ENCODE measurements at places on chromosomes 5 and 9. TPM values are rescaled to one million over a fixed set of nuclear protein-coding genes. Genes with fewer than 3 reads are reported as not detected.

DNA sequence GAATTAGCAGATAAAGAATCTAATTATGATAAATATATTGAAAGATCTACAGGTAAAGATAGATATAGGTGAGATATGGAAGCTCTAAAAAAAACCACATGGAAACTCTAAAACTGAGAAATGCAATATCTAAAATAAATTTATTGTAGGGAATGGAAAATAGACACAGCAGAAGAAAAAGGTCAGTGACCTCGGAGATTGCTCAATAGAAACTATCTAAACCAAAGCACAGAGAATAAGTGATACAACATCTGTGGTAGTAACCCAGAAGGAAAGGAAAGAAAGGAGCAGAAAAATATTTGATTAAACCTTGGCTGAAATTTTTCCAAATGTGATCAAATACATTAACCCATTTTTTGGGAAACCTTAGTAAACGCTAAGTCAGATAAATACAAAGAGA lies 43.1 kb upstream of the GLIPR2 start:
- no peak overlapping the region for H3K27ac ChIP-seq
- peaks cover 12% of the 10 kb centered on the region for H3K4me1 ChIP-seq
- H3K4me3 ChIP-seq: no peak overlapping the region
- no peaks in the 10 kb centered on the region for H3K27me3 ChIP-seq
- peaks cover 4% of the 10 kb centered on the region for H3K36me3 ChIP-seq

DNA sequence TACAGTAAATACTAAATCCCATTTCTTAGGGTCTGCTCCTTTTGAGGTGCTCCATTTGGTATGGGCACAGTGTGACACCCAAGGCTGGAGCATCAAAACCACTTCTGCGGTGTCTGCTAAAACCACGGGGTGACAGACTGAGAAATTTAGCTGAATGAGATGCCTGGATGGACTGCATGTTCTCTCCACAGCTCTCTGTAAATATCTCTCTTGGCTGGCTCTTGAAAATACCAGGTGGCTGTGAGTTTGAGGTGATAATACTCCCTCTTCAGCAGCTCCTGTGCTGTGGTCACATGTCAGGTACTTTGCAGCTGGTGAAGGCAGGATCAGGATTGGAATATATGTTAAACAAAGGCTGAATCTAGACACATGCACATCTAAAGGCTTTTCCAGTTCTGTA lies 93.7 kb upstream of the SIMC1 start:
- no peak for DNase-seq
- no peak overlapping the region for H3K4me3 ChIP-seq

DNA sequence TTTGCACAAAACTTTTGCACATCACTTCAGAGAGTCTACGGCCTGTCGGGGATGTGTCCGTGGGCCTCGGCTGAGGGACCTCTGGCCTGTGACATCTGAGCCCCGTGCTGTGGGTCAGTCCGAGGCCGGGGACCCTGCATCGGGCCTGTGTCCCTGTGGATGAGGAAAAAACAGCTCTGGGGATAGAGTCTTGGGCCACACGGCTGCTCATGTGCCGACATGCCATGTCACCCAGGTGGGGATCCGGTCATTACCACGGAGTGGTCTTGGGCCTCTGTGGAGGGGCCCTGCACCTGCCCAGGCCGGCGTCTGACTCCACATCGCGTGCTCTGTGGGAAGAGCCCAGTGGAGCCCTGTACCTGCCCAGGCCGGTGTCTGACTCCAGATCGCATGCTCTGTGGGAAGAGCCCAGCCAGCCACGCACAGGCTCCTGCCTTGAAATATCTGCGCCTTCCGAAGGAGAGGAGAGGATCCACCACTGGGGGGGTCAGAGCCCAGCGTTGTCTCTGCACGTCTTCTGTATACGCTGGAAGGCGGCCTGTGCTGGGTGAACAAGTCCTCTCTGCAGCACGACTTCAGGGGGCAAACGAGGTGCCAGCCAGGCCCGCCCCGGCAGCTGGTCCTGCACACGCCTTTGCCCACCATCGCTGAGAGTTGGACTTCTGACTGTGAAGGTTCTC lies 27.5 kb upstream of the IRX4 start:
- H3K36me3 ChIP-seq: no peaks in the 10 kb centered on the region
- no peak for DNase-seq
- peaks cover 4% of the 10 kb centered on the region for H3K27me3 ChIP-seq
- H3K27ac ChIP-seq: no peak overlapping the region
- no peak overlapping the region for H3K4me3 ChIP-seq
- H3K4me1 ChIP-seq: no peaks in the 10 kb centered on the region

DNA sequence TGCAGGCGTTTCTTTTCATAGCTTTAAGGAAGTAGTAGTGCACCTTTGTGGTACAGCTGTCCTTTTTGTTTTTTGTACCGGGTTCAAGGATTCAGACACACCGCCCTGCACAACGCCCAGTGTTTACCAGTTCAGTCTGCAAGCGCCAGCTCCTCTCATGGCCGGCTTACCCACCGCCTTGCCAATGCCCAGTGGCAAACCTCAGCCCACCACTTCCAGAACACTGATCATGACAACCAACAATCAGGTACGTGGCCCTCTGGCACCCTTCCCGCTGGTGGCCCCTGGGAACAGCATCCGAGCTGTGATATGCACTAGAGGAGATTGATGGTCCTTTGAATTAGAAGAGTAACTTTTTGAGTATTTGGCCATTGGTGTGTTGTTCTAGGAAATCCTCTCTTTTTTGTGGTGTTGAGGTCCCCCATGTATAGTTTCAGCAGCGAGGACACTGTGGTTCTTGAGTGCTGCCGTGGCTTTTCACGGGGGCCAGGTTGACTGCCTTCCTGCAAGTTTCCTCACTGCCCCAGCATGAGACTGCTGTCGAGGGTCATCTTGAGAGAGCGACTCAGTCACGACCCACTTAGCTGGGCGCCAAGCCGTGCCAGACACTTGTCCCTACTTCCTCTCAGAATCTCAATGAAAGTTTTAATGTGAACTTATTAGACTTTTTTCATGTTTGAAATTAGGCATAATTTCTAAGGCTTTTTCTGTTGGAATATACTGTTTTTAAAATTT lies 37.9 kb downstream of the TENT4A start:
- H3K27ac ChIP-seq: no peak overlapping the region
- DNase-seq: no peak
- no peak overlapping the region for H3K4me3 ChIP-seq
- H3K27me3 ChIP-seq: no peaks in the 10 kb centered on the region
- peaks cover 61% of the 10 kb centered on the region for H3K36me3 ChIP-seq

- H3K4me1 ChIP-seq: no peaks in the 10 kb centered on the region
- no peaks in the 10 kb centered on the region for H3K36me3 ChIP-seq
- peaks cover 13% of the 10 kb centered on the region for H3K27me3 ChIP-seq
- no peak for DNase-seq
- no peak overlapping the region for H3K4me3 ChIP-seq
These were observed 335.3 kb upstream of the PANK3 start for GRCh38 chr5:168914491-168914890.

DNA sequence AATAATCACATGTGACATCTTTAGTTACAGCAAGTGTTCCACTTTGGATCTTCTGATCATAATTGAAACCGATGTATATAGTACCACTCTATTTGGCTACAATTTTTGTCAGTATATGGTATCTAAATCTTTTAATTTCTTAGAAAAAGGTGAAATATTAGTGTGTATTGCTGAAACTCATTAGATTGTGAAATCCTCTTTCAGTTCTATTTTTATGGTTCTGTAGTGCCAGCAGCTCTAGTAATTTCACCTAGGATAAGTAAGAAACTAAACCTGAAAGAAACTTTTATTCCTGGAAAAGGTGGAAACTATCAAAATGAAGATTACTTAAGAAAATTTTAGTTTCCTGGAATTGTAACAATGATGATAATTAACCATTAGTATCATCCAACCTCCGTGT lies 370.9 kb downstream of the NNT start:
- no peaks in the 10 kb centered on the region for H3K36me3 ChIP-seq
- H3K4me1 ChIP-seq: no peaks in the 10 kb centered on the region
- no peak overlapping the region for H3K4me3 ChIP-seq
- H3K27ac ChIP-seq: no peak overlapping the region
- H3K27me3 ChIP-seq: no peaks in the 10 kb centered on the region
- DNase-seq: no peak

GRCh38 chr5:159018855-159019254 lies 80.9 kb downstream of the EBF1 start:
- no peaks in the 10 kb centered on the region for H3K36me3 ChIP-seq
- H3K27me3 ChIP-seq: no peaks in the 10 kb centered on the region
- no peak overlapping the region for H3K4me3 ChIP-seq

UGT3A1 gene
- not detected for total RNA-seq

RNF130 gene
- 11.9 TPM for total RNA-seq

GRCh38 chr5:80864706-80865435 lies 95.3 kb upstream of the RASGRF2 start:
- H3K27ac ChIP-seq: peak overlapping the region; percentile 21
- H3K4me1 ChIP-seq: peaks cover 47% of the 10 kb centered on the region
- peaks cover 24% of the 10 kb centered on the region for H3K36me3 ChIP-seq
- peak; percentile 30 for DNase-seq
- no peaks in the 10 kb centered on the region for H3K27me3 ChIP-seq

- no peaks in the 10 kb centered on the region for H3K4me1 ChIP-seq
- H3K27me3 ChIP-seq: no peaks in the 10 kb centered on the region
- no peak for DNase-seq
- no peak overlapping the region for H3K4me3 ChIP-seq
These were observed 282.4 kb upstream of the KLF9 start for GRCh38 chr9:70696694-70697335.

- no peaks in the 10 kb centered on the region for H3K36me3 ChIP-seq
- no peaks in the 10 kb centered on the region for H3K4me1 ChIP-seq
- H3K27ac ChIP-seq: no peak overlapping the region
- DNase-seq: no peak
- no peak overlapping the region for H3K4me3 ChIP-seq
These were observed 26.9 kb upstream of the NTRK2 start for GRCh38 chr9:84642553-84643141.

TUBB4B gene
- 196 TPM for total RNA-seq

DNA sequence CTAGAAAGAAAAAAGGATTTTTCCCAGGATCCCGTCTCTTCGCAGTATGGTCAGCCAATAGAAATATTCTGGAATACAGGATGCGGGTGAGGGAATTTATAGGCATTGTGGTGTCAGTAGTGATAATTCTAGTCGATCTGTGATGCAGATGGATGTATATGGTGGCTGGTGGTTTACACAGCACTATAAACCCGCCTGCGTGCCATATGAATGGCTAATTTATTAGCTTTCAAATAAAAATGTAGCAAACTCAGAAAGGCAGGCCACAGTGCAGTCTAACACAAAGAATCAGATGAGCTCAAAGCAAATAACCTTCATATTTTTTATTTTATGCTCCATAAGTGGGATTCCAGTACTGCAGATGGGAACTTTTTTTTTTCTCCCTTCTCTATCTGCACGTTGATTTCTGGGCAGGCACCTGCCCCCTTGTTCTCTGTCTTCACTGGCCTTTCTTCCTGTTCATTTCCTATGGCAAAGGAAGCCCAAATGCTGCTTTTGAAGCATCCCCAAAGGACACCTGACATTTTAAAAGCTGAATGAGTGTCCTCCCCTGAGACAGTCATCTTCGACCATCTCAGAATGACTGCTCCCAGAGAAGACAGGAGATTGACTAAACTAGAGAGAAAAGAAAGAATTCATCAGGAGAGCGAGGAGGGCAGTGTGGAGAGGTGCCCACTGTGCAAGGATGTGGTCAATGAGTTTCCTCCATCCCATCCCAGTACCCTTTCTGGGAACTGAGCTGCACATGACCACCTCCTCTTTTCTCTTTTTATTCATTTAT lies 52.1 kb downstream of the SEMA6A start:
- H3K27ac ChIP-seq: no peak overlapping the region
- no peaks in the 10 kb centered on the region for H3K27me3 ChIP-seq
- no peak overlapping the region for H3K4me3 ChIP-seq
- DNase-seq: no peak
- no peaks in the 10 kb centered on the region for H3K4me1 ChIP-seq

GRCh38 chr9:132059361-132059760 lies 20.3 kb downstream of the MED27 start:
- H3K27ac ChIP-seq: no peak overlapping the region
- no peaks in the 10 kb centered on the region for H3K27me3 ChIP-seq
- DNase-seq: no peak
- peaks cover 21% of the 10 kb centered on the region for H3K36me3 ChIP-seq

DNA sequence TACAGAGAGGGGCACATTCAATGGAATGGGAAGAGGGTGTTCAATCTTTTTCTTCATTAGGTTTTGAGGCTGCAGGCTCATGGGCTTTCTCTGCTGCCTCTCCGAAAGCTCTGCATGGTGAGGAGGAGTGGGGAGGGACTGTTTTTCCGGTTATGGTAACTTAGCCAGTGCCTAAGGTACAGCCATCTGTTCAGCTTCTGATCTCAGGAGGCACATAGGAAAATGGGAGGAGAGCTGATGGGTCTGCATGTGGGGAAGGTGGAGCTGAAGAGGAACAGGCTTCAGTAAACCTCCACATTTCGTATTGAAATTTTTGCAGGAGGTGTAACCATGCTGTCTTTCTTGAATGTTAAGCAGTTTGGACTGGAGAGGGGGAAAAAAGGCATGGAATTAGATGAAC lies 1020.4 kb upstream of the WWC1 start:
- no peaks in the 10 kb centered on the region for H3K4me1 ChIP-seq
- H3K4me3 ChIP-seq: no peak overlapping the region
- no peaks in the 10 kb centered on the region for H3K36me3 ChIP-seq

DNA sequence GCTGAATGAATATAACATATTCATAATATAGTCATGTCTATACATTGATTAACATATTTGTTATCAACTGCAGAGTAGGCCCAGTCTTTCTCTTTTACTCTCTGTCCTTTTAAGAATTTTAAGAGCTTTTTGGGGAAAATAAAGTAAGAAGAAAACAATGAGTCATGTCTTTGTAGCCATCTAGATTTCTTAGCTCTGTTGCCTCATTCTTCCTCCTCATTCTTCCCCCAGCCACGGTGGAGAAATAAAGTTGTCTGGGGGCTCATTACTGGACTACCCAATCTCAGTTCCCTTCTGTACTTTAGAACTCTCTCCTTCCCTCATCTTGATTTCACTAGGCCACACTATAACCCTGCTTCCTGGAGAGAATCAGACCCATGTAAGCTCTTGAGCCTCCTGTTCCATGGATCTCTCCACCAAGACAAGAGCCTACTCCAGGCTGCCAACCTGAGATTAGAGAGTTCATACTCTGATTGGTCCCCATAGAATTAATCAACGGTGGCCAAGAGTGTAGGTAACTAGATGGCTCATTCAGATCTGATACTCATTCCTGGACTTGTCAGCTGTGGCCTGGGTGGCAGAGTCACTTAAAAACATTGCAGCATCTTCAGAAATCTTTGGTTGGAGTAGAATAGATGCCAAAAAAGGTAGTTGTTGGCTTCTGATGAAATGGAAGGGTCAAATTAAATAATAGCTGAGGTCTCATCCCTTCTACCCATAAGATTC lies 44.2 kb downstream of the ITGA1 start:
- DNase-seq: no peak
- H3K27me3 ChIP-seq: no peaks in the 10 kb centered on the region
- H3K36me3 ChIP-seq: peaks cover 1% of the 10 kb centered on the region

SEMA6A gene
- total RNA-seq: 0.10 TPM

GRCh38 chr5:43620944-43621505 lies 18.0 kb downstream of the NNT start:
- H3K27me3 ChIP-seq: no peaks in the 10 kb centered on the region
